Esophagus mucosa (tissue), 1 donor: ENCODE measurements at places on chromosomes 6 and 20. TPM values are rescaled to one million over a fixed set of nuclear protein-coding genes. Genes with fewer than 3 reads are reported as not detected.

TMEM244 gene
- total RNA-seq: not detected

SLC24A3 gene
- total RNA-seq: 13.0 TPM

LINC00237 gene
- total RNA-seq: not detected

SLC22A16 gene
- not detected for total RNA-seq

SYCP2L gene
- not detected for total RNA-seq

LAMA4 gene
- total RNA-seq: 8.0 TPM

ANKRD66 gene
- total RNA-seq: not detected

OPRL1 gene
- total RNA-seq: 0.12 TPM

DACT2 gene
- total RNA-seq: 0.44 TPM

ARMH2 gene
- not detected for total RNA-seq

SAPCD1 gene
- total RNA-seq: 0.64 TPM

CTCFL gene
- total RNA-seq: not detected

SCAND1 gene
- total RNA-seq: 47.9 TPM

SIRPD gene
- not detected for total RNA-seq

EDN3 gene
- total RNA-seq: 5.9 TPM

JAG1 gene
- total RNA-seq: 118 TPM

HAO1 gene
- not detected for total RNA-seq

ADAT2 gene
- 4.9 TPM for total RNA-seq

GPR6 gene
- total RNA-seq: not detected

KHDRBS2 gene
- total RNA-seq: 0.12 TPM

CRISP3 gene
- 8.1 TPM for total RNA-seq

CENPQ gene
- total RNA-seq: 3.3 TPM

HMGA1 gene
- 244 TPM for total RNA-seq

XKR7 gene
- not detected for total RNA-seq

PPP1R14C gene
- total RNA-seq: 36.0 TPM

LY6G6C gene
- 10.8 TPM for total RNA-seq

PACRG gene
- 0.76 TPM for total RNA-seq
